ENCODE measurements at places on chromosomes 3 and 15.
A peak's percentile ranks its signal among the peaks of the same experiment; 100 is the strongest.

GRCh38 chr3:24407980-24408680 is 86.5 kb downstream of the THRB start:
- DNase-seq: no peak

GRCh38 chr15:40357246-40357645 is 773 bp upstream of the DISP2 start:
- DNase-seq: no peak

- no peak for DNase-seq
Observed at GRCh38 chr3:198076722-198077308, 116.8 kb downstream of the LMLN start.

DNA sequence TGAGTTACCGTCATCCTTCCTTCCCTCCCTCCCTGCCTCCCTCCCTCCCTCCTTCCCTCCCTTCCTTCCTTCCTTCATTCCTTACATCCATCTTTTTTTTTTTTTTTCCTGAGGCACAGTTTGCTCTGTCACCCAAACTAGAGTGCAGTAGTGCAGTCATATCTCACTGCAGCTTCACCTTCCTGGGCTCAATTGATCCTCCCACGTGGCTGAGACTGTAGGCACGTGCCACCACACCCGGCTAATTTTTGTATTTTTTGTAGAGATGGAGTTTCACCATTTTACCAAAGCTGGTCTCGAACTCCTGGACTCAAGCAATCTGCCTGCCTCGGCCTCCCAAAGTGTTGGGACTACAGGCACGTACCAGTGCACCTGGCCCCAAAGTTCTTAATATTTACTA is 25.8 kb downstream of the USP3 start:
- no peak for DNase-seq

DNA sequence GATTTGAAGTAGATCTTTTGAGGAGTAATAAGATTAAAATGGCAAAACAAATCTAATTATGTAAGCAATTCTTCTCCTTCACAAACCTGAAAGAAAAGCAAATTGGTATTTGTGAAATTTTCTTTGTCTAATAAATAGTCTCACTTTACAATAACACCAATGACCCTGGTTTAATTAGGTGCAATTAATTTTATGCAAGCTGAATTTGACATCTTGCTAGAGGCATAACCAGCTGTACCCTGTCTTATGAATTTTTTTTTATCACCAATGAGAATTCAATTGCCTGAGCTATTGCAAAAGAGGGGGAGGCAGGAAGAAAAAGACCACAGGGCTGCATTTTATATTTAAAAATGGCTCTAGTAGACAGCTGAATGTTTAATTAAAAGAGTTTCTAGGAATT is 113.5 kb upstream of the IL12A start:
- no peak for DNase-seq

GRCh38 chr3:138694287-138695007 is 85.9 kb downstream of the FAIM start:
- no peak for DNase-seq

DNA sequence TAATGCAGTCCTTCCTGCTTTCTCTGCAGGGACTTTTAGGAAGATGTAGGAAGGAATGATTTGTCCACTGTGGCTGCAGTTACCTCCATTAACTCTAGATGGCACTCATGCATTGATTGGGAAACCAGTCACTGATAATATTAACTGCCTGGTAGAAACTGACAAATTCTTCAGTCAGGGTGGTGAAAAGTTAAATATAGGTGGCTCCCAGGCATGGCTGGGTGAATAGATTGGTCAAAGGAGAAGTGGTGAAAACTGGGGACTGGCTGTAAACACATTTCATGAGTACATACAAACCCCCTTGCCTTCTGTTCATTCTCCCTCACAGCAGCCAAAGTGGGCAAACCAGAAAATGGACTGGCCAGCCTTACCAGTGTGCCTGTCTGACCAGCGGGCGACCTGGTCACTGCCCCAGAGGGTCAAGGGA is 333.4 kb downstream of the THSD4 start:
- DNase-seq: peak; percentile 67

DNA sequence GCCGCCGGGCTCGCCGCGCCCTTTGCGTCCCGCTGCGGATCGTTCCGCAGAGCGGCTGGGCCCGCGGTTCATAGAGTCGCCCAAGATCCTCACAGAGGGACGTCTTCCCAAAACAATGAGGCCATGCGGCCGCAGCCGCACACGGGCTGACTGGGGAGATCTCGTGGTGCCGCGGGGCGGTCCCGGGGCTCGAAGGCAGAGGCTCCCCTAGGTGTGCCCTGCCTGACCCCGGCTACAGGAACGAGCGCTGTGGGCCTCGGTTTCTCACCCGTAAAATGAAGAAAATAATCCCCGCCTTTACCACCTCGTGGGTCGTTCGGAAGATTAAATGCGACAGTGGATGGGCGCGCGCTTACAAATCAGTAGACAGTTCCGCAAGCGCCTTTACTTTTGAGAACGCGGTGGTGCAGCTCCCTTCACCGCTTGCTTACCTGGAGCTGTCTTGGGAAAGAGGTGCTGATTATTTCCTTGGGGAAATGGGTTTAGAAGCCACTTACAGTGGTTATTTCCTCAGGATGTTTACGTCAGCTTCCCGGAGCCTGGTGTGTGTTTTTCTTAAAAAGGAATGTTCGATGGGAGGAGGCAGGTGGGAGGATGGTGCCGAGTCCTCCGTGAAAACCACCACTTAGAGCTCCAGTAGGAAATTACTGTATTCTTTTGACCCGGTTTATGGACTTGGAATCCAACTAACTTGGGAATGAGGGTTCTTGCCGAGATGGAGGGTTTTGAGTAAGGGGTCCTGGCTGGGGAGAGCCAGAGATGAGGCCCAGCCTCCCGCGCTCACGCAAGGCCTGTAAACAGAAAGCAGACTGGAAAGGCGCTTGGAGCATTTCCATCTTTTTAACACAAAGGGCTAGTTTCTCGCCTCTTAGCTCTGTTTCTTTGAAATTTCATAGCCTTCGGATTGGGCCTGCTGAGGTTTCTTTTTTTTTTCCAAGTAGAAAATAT is 1.9 kb upstream of the MEX3B start:
- DNase-seq: no peak

GRCh38 chr15:93941697-93942096 is 289.7 kb upstream of the MCTP2 start:
- no peak for DNase-seq

- DNase-seq: no peak
Observed at GRCh38 chr15:34514251-34514670, 69.2 kb downstream of the GOLGA8B start.

GRCh38 chr3:105359098-105359762 is 7.5 kb upstream of the ALCAM start:
- DNase-seq: no peak

DNA sequence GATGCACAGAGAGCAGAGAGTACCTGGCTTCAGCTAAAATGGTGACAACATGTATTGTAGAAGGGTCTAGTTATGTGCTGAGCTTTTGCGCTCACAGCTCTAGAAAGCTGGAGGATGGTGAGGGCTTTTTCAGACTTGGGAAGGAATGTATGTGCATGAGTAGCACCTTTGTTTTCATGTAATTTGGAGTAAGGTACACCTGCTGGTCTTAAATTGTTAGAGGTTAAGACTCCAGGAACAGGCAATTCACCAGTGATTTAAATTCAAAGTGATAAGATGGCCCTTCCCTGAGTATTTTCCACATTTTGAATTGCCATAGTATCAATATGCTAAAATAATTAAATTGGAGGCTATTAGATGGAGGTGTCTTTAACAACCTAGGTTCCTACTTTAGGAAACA is 436.4 kb upstream of the GOLIM4 start:
- DNase-seq: no peak

DNA sequence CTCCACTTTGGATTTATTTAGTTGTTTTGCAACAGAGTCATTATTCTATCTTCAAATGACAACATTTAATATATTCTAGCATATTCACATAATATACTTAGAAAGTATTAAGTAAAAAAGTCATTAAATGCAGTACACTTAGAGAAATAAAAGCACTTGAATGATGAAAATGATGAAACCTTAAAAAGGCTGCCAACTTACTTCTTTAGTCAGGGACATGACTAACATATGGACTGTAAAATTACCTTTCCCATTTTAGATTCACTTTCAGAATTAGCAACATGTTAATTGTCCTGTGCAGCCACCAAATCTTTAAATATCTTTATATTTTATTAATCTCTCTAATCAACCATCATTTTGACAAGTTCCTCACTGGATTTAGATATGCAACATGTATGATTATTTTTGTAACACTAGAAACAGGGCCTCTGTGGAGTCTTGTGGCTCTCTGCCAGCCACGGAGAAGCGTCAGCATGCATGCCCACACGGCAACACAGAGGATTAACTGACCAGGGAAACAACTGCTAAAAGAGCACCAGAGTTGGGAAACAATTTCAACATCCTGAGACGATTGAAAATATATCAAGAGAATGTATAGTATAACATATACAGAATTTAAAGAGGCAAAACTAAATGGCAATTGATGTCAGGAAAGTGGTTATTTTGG is 95.7 kb downstream of the ANO10 start:
- DNase-seq: no peak

DNA sequence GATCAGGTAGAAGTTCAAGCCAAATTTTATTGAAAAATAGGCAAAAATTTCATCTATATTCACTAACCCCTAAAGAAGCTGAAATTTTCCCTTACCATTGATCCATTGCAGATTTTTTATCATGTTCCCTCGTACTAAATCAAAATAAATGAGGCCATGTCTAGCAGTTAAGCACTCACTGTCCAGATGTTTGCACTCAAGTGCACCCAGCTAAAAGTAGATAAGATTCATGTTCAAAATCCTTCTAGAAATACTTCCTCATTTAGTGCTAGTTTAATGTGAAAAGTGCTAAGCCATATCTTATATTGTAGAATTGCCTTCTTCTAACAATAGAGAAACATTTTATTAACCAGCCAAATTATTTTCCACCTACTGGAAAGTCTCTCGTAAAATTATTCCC is 164.7 kb upstream of the UBE2E2 start:
- DNase-seq: no peak

DNA sequence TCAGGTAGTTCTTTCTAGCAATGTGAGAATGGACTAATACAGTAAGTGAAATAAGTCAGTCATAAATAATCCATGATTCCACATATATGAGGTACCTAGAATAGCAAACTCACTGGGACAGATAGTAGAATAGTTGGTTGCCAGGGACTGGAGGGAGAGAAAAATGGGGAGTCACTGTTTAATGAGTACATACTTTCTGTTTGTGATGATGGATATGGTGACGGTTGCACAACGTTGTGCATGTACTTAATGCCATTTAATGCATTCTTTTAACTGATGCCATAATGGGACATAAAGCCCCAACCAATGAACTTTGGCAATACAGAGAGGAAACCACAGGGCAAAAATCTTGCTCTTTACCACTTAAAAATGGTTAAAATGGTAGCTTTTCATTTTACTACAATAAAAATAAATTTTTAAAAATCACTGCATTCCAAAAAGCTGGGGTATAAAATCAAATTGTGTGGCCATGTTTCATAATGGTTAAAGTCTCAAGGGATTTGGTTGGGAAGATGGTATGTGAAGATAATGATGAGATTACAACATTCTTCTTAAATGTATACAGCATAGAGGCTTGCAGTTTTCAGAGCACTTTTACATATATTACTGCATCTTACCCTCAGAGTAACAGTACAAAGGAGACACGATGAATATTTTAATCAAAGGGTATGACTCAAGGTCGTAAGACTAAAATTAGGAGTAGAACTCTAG is 45.2 kb downstream of the ADAM10 start:
- DNase-seq: no peak
